ENCODE measurements at places on chromosomes 11 and 22.

- no peak for DNase-seq
Measured at GRCh38 chr22:32389685-32390084, 22.4 kb downstream of the RTCB start.

DNA sequence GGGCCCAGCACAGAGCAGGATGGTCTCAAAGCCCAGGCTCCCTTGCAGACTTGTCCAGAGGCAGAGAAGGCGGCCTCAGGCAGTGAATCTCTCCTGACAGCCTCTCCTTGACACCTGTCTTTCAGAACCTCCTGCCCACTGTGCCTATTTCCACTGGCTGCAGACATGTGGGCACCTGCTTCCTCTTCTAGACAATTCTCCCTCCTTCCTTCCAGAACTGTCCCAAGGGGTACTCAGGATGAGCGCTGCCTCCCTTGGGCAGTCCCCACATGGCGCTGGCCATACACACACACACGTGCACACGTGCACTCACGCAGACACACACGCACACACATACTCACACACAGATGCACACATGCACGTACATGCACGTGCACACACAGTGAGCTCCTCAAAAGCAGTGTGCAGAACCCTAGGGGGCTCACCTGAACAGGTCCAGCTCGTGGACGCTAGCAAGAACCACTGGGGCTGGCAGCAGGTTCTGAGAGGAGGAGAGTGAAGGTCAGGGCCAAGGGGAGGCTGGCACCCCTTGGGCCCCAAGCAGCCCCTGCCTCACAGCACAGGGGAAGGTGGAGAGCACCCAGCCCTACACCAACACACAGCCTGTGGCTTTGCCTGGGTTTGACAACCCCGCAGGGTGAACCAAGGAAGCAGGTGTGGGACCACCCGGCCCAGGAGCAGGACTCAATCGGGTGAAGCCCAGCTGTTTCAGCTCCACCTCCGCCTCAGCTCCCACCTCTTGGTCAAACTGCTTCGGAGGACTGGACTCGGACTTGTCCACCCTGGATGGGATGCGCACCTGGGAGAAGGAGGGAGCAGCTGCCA, 8.1 kb upstream of the PLXNB2 start:
- no peak for DNase-seq

GRCh38 chr11:35650006-35650405, 12.6 kb upstream of the TRIM44 start:
- DNase-seq = no peak

- DNase-seq = no peak
Measured at GRCh38 chr11:124170801-124171586, 12.2 kb upstream of the OR10D3 start.

DNA sequence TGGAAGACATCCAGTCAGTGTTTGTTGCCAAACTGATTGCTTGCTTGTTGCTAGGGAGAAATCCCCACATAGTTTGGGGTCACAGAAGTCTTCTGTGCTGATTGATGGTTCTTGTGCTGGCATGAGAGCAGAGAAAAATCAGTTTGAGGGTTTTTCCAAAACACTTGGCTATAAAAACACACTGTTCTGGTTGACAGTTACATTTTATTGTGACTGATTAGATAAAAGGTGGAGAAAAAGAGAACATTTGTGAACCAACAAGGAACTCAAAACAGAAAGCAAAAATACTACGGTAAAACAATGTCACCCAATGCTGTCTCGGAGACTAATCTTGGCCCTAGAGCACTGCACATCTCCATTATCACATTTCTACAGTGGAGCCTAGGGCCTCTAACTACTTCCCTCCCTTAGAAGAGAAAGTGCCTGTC, 14.4 kb upstream of the EIF4G2 start:
- DNase-seq = no peak

DNA sequence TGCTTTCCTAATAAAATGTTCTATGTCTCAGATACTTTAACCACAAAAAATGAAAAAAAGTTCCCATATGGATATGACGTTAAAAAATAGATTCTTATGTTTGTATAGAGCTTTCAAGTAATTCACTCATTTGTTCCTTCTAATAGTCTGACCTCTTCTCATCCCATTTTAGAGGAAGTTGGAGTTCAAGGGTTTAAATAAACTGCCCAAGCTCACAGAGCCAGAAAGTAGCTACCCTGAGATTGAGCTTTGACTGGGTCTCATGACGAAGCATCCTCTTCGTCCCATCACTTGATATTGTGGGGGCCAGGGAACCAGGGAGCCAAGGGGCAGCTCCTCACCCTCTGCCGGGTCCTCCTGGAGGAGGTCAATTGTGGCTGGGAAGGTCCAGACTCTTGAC, 116.3 kb downstream of the CCDC81 start:
- DNase-seq = no peak

Measured in NCI-H2107 (cell line).